ENCODE measurements at places on chromosomes 4 and X. TPM values are rescaled to one million over a fixed set of nuclear protein-coding genes. Genes with fewer than 3 reads are reported as not detected.

The SEC24D gene
- polyA plus RNA-seq, result 41.3 TPM

The BEX5 gene
- 18.8 TPM for polyA plus RNA-seq

The PDGFRA gene
- 170 TPM for polyA plus RNA-seq

The SPANXA1 gene
- polyA plus RNA-seq, result not detected

The CCDC120 gene
- polyA plus RNA-seq, result 8.9 TPM

The ZNF732 gene
- 2.2 TPM for polyA plus RNA-seq

The TMPRSS11D gene
- polyA plus RNA-seq, result 0.07 TPM

The SUPT20HL1 gene
- not detected for polyA plus RNA-seq

The ARAP2 gene
- 7.1 TPM for polyA plus RNA-seq

The SH3RF1 gene
- polyA plus RNA-seq, result 30.1 TPM

The GATA1 gene
- polyA plus RNA-seq, result 0.74 TPM

The ZNF185 gene
- polyA plus RNA-seq, result 49.5 TPM

The HDX gene
- polyA plus RNA-seq, result 8.0 TPM

The DYNLT3 gene
- 41.9 TPM for polyA plus RNA-seq

The UGT2A1 gene
- polyA plus RNA-seq, result 3.3 TPM

The RTL3 gene
- polyA plus RNA-seq, result not detected

The SOD3 gene
- 8.8 TPM for polyA plus RNA-seq

The HPGD gene
- 71.1 TPM for polyA plus RNA-seq

The HS3ST1 gene
- 0.76 TPM for polyA plus RNA-seq

The ETNPPL gene
- 0.23 TPM for polyA plus RNA-seq

The SAGE1 gene
- not detected for polyA plus RNA-seq

The CSAG2 gene
- not detected for polyA plus RNA-seq

The ZCCHC4 gene
- polyA plus RNA-seq, result 11.6 TPM

The ADGRG4 gene
- polyA plus RNA-seq, result not detected

The RENBP gene
- polyA plus RNA-seq, result 17.9 TPM

The PLRG1 gene
- 126 TPM for polyA plus RNA-seq

The CT45A10 gene
- polyA plus RNA-seq, result not detected

The ETFDH gene
- 34.0 TPM for polyA plus RNA-seq

The GPR119 gene
- not detected for polyA plus RNA-seq

The TMEM255A gene
- polyA plus RNA-seq, result 0.33 TPM

The CT45A1 gene
- not detected for polyA plus RNA-seq

The PHKA1 gene
- polyA plus RNA-seq, result 5.0 TPM

The MAOB gene
- 54.4 TPM for polyA plus RNA-seq

The FAM184B gene
- 0.42 TPM for polyA plus RNA-seq

The BEND4 gene
- 1.5 TPM for polyA plus RNA-seq

The SMARCAD1 gene
- polyA plus RNA-seq, result 55.8 TPM

The SCLT1 gene
- polyA plus RNA-seq, result 19.0 TPM

The USP51 gene
- 12.7 TPM for polyA plus RNA-seq

The GC gene
- polyA plus RNA-seq, result 0.62 TPM

The WAS gene
- 2.8 TPM for polyA plus RNA-seq

All from right renal cortex interstitium (tissue), 3 donors.